Esophagus muscularis mucosa (tissue), 4 donors: ENCODE measurements at places on chromosomes 12 and 14. TPM values are rescaled to one million over a fixed set of nuclear protein-coding genes. Genes with fewer than 3 reads are reported as not detected.

- H3K36me3 ChIP-seq, result peaks cover 11% of the 10 kb centered on the region
- no peaks in the 10 kb centered on the region for H3K27me3 ChIP-seq
- no peaks in the 10 kb centered on the region for H3K4me1 ChIP-seq
- DNase-seq, result no peak
- no peak overlapping the region for H3K27ac ChIP-seq
- no peak overlapping the region for H3K4me3 ChIP-seq
Observed at GRCh38 chr12:3004655-3005565, 45.7 kb downstream of the TEAD4 start.

- H3K4me1 ChIP-seq, result no peaks in the 10 kb centered on the region
- H3K27ac ChIP-seq, result no peak overlapping the region
- no peaks in the 10 kb centered on the region for H3K36me3 ChIP-seq
- no peaks in the 10 kb centered on the region for H3K27me3 ChIP-seq
Observed at GRCh38 chr12:22828066-22828465, 203.1 kb downstream of the ETNK1 start.

DNA sequence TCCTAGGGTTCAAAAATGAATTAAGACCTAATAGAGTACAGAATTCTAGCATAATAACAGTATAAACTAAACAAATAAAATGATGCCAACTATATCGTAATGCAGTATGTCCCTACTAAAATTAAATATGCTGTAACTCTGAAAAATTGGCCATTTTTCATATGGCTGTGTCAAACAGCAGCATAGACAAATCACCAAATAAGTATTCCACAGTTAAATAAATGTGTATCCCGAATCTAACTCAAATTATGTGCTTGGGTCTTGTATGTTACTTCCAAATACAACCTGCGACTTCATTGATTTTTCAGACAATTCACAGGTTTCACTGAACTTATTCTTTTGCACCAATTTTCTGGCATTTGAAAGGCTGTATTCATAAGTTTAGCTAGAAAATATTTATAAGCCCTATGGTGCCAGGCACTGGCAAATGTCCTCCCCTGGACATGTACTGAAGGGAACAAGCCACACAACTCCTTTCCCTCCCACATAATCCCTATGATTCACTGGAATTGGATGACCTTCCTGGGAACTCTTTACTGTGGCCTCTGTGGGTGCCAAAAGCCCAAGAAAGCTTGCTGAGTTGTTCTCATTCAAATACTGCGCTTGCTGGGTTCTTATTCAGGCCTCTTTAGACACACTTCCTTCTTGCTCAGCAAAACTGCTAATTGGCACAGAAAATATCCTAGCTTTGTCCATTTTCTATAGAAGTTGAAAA, 108.8 kb downstream of the KITLG start:
- no peak overlapping the region for H3K4me3 ChIP-seq
- H3K27me3 ChIP-seq, result no peaks in the 10 kb centered on the region
- no peaks in the 10 kb centered on the region for H3K36me3 ChIP-seq
- DNase-seq, result no peak
- peaks cover 38% of the 10 kb centered on the region for H3K4me1 ChIP-seq

DNA sequence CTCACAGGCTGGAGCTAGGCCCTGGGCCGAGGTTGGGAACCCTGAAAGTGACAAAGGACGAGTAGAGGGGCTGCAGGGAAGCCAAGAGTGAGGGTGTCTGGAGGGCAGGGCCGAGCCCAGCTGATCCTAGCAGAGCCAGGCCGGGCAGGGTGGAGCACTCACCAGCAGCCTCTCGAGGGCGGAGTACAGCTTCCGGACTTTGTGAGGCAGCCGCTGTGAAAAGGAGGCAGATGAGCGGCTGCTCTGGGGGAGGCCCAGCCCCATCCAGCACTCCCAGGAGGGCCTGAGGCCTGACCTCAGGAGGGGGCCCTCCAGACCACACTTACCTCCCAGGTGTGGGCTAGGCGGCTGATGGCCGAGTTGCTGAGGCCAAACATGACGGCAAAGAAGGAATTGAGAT, 14.7 kb upstream of the ENDOU start:
- H3K36me3 ChIP-seq, result no peaks in the 10 kb centered on the region
- no peaks in the 10 kb centered on the region for H3K27me3 ChIP-seq
- no peak overlapping the region for H3K4me3 ChIP-seq
- H3K27ac ChIP-seq, result peak overlapping the region; percentile 64

DNA sequence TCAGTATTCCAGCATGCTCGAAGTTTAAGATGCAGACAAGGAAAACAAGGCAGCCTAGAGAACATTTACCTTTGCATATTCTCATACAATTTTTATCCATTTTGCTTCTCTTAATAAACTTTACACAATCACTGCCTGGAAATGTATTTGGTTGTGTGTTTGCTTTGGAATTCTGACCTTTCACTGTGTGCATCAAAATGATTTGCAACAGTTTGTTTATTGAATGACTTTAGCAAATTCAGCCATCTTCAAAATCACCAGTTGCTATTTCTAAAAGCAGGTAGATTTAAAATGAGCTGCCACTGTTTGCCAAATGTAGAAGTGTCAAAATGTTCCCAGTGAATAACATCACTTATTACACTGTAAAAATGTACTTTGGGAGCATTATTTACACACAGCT, 669.9 kb downstream of the SLC16A7 start:
- no peaks in the 10 kb centered on the region for H3K27me3 ChIP-seq
- H3K36me3 ChIP-seq, result no peaks in the 10 kb centered on the region
- no peak overlapping the region for H3K4me3 ChIP-seq
- DNase-seq, result no peak
- H3K27ac ChIP-seq, result no peak overlapping the region
- H3K4me1 ChIP-seq, result no peaks in the 10 kb centered on the region

The BDKRB2 gene
- total RNA-seq, result 16.1 TPM

The TMCC3 gene
- total RNA-seq, result 21.0 TPM

The CRADD gene
- 27.7 TPM for total RNA-seq

The DAO gene
- not detected for total RNA-seq
